ENCODE measurements at places on chromosomes 12 and 14.

DNA sequence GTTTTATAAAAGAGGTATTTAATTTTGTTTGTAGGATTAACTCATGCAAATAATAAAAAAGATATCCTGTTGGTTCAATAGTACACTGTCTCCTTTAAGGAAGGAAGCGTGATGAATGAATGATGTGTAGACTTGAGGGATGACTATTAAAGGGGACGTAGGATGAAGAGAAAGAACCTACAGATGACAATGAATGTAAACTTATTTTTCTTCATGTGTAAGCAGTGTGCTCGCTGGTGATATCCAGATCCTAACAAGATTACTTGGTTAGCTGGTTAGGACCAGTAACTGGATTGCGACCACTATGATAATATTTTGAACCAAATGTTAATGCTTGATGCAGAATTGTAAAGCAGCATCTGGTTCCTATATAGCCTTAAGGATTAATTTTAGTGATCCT lies 2.6 kb downstream of the ARF6 start:
- DNase-seq, result no peak

DNA sequence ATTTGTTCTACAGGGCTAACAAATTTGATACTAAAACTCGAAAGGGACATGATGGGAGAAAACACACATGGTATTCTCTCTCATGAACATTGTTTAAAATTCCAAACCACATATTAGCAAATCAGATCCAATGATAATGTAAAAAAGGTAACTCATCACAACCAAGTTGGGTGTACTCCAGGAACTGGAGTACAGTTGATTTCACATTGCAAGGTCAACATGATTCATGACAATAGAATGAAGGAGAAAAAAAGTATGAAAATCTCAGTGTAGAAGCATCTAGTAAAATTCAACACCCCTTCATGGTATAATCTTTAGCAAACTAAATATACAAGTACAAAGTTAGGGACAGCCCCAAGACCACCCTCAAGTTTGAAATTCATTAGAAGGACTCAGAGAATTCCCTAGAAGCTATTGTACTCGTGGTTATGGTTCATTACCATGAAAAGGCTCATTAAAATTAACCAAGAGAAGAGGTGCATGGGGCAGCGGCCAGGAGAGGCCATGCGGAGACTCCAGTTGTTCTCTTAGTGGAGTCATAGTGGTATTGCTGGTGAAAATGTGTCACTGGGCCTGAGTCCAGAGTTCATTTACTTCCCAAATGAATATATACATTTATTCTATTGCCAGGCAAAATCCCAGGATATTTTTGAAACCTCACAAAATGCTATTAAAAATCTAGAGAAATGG lies 3.1 kb upstream of the CDCA4 start:
- DNase-seq, result no peak

DNA sequence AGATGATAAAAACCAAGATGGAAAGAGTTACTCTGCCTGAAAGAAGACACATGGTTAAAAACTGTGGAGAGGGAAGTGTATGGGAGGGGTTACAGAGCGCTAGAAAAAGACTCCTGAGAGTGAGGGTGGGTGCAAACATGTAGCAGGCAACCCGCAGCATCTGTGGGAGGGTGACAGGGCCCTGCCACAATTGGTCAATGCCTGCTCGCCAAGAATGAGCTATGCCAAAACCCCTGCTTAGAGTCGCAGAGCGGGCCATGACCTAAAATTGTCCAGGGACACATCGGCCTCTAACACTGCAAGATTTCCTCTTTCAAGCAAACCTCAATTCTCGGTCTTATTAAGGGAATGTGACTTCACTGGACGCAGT lies 700 bp downstream of the PRKAG1 start:
- no peak for DNase-seq

DNA sequence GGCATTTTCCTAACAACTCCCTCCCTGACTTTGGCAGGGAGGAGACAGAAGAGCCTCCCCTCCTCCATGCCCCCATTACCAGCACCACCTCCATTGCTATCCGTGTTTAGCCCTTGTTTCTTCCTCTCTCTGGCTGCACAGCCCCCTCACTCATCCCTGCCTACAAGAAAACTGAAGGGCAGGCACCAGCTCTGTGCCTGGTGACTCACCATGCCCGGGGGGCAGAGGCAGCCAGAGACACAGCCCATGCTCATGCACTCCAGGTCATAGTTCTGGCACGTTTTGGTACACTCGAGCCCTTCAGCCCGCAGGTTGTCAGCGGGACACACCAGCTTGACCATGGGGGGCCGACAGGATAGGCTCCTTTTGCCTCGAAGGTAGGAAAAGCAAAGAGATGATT lies 80.4 kb downstream of the VWF start:
- DNase-seq, result no peak

DNA sequence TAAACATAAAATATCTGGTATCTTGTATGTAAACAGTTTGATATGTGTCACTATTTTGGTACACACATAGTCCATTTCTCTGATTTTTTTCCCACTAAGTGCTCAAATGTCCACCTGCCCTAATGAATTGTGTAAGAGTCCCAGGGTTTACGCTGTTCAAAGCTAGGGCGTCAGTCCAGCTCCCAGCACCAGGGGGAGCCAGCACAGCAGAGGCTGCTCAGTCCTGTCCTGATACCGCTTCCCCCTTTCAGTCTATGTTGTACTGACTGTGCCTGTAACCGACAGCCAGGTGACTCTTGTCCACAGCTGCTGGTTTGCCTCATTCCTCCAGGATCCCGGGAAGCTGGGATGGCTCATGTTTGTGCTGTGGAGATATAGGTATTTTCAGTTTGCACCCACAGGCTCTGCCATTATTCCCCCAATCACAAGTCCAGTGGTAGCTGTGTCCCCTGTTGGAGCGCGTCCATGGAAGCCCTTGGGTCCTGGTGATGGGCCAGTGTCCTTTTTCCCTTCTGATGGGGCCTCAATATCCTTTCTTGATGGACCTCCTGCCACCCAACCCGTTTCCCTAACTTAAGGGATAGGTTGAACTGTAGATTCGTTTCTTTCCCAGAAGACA lies 242.0 kb downstream of the NEDD1 start:
- no peak for DNase-seq

DNA sequence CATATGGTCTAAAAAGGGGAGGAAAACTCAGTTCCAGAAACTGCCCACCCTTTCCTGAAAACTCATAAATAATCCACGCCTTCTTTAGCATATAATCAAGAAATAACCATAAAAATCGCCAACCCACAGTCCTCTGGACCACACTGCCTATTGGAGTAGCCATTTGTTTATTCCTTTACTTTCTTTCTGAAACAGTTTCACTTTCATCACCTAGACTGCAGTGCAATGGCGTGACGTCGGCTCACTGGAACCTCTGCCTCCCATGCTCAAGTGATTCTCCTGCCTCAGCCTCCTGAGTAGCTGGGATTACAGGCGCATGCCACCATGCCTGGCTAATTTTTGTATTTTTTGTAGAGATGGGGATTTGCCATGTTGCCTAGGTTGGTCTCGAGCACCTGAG lies 44.2 kb downstream of the CLMN start:
- no peak for DNase-seq

GRCh38 chr14:62667421-62667914 lies 377.8 kb downstream of the KCNH5 start:
- DNase-seq, result peak; percentile 54

DNA sequence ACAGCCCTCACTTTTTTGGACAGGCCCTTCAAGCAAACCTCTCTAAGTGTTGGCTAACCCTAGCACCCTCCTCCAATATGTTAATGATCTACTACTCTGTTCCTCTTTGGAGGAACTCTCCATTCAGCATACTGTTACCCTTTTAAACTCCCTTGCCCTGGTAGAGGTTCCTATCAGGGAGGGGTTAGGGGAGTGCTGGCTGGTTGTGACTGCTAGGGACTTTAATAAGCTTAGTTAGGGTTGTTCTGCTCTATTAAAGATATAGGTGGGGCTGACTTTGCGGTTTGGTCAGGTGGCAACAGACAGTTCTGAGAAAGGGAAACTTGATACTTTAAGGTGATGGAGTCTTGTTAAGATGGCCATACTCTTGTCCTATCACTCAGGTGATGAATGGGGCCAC lies 301.5 kb upstream of the FBXO33 start:
- no peak for DNase-seq

- no peak for DNase-seq
Observed at GRCh38 chr12:25401547-25402345, 151.0 kb upstream of the KRAS start.
